ENCODE measurements at places on chromosomes 4 and X. TPM values are rescaled to one million over a fixed set of nuclear protein-coding genes. Genes with fewer than 3 reads are reported as not detected.

The FUNDC1 gene
- total RNA-seq, result 3.8 TPM

The GRIA3 gene
- total RNA-seq, result 7.9 TPM

The MMRN1 gene
- total RNA-seq, result 7.3 TPM

The CYLC1 gene
- not detected for total RNA-seq

The TTC29 gene
- not detected for total RNA-seq

The ZXDB gene
- total RNA-seq, result 16.5 TPM
